ENCODE measurements at places on chromosomes 7 and 10. TPM values are rescaled to one million over a fixed set of nuclear protein-coding genes. Genes with fewer than 3 reads are reported as not detected.

DNA sequence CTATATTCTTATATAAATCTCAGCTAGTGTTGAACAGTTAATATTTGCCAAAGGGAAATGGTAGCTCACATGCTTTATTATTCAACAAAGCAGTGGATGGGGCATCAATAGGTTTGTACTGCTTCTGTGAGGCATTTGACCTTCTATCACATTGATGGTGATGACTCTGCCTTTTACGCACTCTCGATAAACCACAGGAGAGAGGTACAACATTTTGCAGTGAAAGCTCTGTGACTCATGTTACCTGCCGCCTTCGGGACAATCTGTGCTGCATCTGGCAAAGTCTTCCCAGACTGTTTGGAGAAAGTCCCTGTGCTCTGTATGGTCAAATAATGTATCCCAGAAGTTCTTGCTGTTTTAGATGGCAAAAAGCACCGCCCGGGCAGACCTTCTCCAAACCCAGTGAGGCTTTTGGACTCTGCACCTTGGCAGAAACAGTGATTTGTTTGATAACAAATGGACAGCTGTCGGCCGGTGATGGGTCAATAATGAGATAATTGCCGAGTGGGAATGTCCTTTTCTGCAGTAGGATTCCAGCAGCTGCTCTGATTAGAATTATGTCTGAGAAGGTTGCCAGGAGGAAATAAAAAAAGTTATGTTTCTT lies 61.0 kb downstream of the PLPP4 start:
- DNase-seq: no peak

The LEP gene
- polyA plus RNA-seq: 0.04 TPM

DNA sequence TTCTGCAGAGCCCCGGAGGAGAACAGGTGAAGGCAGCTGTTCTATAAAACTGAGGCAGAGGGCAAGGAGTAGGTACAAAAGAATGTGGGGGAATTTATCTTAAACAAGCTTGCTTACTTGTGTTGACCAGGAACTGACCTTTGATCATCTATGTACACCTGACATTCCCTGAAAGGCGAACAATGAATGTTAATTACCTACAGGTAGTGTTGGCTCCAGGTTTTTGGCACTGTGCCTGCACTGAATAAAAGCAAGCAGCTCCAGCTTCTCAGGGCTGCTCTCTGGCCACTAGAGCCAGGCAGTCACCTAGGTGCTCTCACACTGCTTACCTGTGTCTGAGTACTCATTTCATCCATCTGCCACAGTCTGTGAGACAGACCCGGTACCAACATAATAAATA lies 87.0 kb downstream of the RAPGEF5 start:
- DNase-seq: no peak

- no peak for DNase-seq
Observed at GRCh38 chr10:114772496-114773196, 48.9 kb upstream of the FHIP2A start.

- DNase-seq: no peak
Observed at GRCh38 chr10:71799608-71800453, 26.5 kb upstream of the VSIR start.

GRCh38 chr10:74097776-74098175 lies 52.9 kb downstream of the AP3M1 start:
- DNase-seq: no peak

DNA sequence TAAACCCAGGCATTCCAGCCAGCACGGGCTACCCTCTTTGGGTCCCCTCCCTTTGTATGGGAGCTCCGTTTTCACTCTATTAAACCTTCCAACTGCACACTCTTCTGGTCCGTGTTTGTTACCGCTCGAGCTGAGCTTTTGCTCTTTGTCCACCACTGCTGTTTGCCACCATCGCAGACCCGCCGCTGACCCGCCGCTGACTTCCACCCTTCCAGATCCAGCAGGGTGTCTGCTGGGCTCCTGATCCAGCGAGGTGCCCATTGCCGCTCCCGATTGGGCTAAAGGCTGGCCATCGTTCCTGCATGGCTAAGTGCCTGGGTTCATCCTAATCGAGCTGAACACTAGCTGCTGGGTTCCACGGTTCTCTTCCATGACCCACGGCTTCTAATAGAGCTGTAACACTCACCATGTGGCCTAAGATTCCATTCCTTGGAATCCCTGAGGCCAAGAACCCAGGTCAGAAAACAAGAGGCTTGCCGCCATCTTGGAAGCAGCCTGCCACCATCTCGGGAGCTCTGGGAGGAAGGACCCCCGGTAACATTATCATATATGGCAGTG lies 14.5 kb downstream of the ZNF277 start:
- no peak for DNase-seq

Data from muscle of back (tissue), 13 donors.